ENCODE measurements at places on chromosomes 12 and 14.

DNA sequence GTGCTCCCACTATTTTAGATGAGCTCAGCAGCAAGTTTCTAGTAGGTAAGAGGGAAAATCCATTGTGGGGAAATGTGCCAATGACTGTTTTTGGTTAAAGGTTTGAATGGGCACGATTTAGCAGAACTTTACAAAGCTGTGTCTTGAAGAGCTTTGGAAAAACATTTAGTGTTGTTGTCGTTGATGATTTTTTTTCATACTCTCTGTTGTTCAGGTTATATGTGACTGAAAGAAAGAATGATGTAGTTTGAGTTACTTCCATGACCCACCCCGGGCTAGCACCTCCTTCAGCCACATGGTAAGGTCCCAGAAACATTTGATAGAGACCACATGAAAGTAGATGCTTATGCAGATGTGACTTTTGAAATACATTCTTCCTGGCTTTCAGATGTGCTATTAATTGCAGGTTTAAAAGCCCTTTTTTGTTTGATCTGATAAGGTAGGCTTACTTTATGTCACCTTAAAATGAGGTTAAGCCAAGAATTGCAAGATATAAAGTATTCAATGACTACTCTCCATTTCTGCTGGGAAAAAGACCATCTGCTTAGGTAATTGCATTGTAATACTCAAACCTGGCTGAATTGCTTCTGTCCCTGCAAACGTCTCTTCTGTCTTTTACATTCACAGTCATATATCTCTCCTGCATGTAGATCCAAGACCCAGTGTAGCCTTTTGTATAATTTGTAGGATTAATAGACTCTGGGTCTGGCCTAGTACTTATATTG is 250.6 kb downstream of the RGS6 start:
- no peak for DNase-seq

- no peak for DNase-seq
Measured at GRCh38 chr12:55548756-55549155, 646 bp upstream of the OR6C4 start.

- DNase-seq = no peak
Measured at GRCh38 chr14:102633906-102634595, 41.6 kb downstream of the RCOR1 start.

GRCh38 chr14:60648934-60649874 is at the start of gene SIX1:
SIX1 (minus strand) TSS chr14:60649477; CDS start chr14:60649189, 288 bp downstream.
- DNase-seq = peak; percentile 31

GRCh38 chr12:50276912-50277671 is 6.2 kb downstream of the LIMA1 start:
- DNase-seq = no peak

- DNase-seq = no peak
Measured at GRCh38 chr12:34389378-34390170, 367.3 kb downstream of the ALG10 start.

DNA sequence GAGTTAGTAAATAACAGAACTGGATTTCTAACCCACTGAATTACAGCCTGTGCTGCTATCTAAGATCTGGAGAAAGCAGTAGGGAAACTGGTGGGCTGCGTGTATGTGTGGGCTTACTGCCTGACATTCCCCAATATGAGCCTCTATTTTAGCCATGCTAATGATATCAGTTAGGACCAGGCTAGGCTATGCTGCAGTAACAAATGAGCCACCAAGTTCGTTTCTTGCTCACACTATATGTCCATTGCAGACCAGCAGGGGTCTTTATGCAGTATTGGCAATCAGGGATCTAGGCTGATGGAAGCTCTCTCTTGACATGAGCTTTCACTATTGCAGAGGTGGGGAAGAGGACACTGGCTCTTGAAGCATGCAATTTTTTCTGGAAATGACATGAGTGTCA is 40.4 kb downstream of the FOS start:
- no peak for DNase-seq

GRCh38 chr14:86640288-86640687 is 1110.3 kb downstream of the FLRT2 start:
- DNase-seq = no peak

- DNase-seq = no peak
Measured at GRCh38 chr14:95513291-95513690, 3.2 kb downstream of the SYNE3 start.

DNA sequence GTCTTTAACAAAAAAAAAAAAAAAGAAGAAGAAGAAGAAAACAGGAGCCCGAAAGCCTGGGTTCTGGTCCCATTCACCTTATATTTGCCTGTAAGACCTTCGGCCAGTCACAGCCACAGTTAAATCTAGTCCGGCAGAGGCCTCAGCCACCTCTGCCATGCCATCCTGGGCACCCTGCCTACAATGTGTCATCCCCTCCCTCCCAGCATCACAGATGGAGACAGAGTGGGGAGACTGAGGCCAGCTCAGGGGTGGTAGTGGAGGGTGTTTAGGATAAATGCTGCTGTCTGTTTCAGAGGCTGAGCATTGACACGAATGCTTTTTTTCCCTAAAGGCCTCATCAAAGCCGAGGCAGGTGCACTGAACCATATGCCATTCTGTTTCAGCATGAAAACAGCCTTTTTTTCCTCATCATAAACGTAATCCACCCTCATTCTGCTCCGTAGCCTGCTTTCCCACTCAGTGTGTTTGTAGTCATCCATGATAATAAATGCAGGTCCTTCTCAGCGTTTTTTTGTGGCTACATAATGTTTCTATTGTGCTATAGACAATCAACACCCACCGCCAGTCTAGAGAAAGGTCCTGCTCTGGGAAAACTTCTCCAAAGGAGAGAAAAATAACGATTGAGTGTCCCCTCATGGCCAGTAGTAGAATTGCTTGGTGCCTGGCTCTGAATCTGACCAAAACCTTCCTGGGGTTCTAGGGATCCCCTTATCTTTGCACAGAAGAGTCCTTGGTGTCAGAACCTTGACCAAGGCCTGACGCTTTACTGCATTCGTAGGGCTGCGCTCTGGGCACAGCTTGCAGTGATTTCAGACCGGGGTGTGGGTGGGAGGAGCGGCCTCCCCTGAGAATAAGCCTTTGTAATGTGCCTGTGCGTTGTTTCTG is 41.1 kb upstream of the TSPAN9 start:
- no peak for DNase-seq

GRCh38 chr12:14273913-14274311 is 91.6 kb upstream of the ATF7IP start:
- no peak for DNase-seq

GRCh38 chr14:63952933-63953437 is 100.2 kb downstream of the SYNE2 start:
- no peak for DNase-seq

- DNase-seq = no peak
Measured at GRCh38 chr12:8145754-8146441, 10.9 kb upstream of the ZNF705A start.

GRCh38 chr14:54369343-54369742 is 27.5 kb upstream of the CDKN3 start:
- DNase-seq = no peak

DNA sequence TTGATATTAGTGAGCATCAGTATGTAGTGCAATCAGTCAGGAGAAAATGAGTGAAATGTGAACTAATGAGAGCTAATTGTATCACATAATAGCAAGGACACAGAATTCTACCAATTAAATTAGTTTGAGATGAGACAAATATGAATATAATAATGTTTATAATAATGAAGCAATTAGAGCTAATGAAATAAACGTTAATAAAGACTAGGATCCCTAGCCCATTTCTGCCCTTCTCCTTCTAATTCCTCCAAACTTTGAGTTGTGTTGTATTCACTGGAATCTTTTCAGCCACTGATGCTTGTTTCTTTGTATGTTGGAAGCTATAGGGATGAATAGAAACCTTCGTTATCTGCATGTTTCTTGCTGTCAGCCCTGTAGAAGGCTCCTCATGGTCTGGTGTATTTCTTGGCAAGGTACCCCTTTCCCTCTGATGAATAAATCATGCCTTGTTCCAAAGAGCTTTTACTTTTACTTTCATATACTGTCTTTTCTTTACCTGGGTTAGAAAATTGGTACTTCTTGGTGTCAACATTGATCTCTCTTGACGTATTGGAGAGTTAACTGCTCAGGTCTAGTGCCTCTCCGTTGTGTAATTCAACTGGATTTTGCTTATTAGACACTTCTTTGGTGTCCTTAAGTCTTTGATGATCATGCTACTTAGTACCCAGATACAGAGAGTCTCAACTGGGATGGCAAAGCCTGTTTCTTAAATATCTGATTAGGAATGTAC is 154.8 kb downstream of the PTCSC3 start:
- no peak for DNase-seq

DNA sequence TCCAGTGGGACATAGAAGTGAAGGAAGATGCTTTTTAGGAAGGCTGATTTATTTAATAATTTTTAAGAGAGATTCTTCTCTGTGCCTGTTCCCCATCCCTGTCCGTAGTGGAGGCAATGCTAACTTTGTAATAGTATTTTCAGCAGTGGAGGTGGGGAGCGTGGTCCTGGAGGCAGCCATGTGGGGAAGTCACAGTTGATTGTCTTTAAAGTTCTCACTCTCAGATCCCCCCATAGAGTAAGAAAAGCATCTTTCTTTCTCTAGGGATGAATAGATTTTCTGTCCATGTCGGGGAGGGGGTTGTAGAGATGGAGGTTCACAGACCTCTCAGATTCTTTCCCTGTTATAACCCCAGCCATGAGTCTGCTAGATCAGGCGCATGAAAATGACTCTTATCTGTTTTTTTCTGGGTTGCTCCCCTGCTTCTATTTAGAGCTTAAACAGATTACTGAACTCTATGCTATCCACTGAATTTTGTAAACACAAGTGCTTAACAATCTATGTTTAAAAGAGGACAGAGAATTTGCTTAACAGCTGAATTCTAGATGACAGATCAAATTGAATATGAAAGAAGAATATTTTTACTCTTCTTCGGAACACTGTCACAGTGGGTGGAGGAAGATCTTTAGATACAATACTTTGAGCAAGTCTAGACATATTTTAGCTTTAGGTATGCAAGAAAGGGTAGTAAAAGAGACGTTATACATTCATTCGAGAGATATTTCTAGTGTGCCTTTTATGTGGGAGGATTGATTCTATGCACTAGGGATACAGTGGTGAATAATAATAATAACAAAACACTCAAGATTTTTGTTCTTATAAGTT is 25.3 kb downstream of the TMEM117 start:
- DNase-seq = no peak

GRCh38 chr12:131092901-131093603 is 139.3 kb downstream of the ADGRD1 start:
- DNase-seq = no peak

Data from SW 1271 (cell line).